ENCODE measurements at places on chromosomes 7 and 10.

DNA sequence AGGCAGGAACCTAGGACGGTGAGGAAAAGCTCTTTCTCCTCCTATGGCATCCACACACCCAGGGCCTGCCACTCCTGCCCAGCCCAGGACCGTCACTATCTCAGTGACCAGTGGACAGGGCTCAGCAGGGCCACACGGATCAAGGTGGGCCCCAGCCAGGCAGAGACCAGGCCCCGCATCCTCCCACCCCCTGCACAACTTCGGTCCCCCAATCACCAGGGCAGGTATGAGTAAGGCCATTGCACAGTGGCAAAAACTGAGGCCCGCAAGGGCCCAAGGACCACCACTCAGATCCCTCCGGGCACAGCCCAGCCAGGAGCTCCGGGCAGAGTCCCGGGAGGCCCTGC lies 30.3 kb downstream of the OAT start:
- no peak for DNase-seq

- no peak for DNase-seq
Observed at GRCh38 chr7:83211685-83212084, 49.0 kb upstream of the PCLO start.

- no peak for DNase-seq
Observed at GRCh38 chr10:49253340-49253906, 45.5 kb upstream of the C10orf71 start.

DNA sequence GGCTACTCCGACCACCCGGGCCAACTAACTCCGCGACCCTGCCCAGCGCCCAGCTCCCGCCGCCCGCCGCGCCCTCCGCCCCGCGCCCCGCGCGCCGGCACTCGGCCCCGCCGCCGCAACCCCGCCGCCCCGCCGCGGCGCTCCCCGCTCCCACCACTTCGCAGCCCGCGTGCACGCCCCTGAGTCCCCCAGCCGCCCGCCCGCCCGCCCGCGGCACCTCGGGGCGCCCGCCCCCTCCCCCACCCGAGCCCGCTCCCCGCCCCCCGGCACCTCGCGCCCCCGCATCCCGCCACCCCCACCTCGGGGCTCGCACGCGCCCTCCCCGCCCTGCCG lies 598 bp downstream of the JAZF1 start:
- DNase-seq: no peak

DNA sequence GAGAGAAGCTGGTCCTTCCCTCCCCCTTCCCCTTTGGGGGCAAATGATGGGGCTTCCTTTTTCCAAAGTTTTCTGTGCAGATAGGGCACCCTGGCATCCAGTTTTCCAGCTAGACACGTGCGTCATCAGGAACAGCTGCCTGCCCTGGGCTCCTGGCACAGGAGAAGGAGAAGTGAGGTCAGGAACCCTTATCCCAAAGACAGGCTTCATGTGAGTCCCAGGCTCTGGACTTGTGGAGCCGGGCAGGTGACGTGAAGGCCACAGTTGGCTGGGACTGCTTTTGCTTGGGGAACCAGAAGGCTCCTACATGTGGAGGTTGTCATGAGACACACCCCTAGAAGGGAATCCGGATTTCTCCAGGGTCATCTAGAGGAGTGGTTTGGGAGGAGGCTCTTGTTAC lies 66.5 kb downstream of the RBM20 start:
- no peak for DNase-seq

DNA sequence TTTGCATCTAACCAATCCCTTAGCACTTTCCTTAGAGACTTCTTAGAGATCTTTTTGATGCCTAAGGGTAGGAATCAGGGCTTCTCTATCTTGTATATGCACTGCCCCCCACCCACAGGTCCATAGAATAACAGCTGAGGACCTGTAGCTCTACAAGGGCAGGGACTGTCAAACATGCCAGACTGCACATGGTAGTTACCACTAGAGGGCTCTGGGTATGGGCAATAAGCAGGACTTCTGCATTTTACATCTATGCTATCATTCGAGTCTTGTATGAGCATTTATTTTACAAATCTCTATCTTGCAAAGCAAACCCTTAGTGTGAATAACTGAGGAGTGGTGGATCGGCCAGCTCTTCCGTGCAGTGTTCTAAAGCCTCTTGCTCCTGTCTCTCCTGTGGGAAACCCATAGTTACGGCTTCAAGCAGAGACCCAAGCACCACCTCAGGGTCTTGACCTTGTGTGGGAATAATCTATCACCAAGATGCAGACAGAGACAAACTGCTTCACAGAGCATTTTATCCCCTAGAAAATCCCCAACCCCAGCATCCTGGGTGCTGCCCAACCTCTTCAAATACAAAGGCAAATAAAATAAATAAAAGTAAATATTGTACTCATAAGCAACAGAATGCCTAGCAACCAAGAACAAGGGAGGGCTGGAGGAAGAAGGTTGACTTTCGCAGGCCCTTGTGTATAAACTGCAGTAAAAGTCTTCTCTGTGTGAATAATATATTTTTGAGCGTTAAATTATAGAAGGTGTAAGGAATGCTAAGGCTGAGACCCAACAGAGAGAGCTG lies 219.3 kb downstream of the WDR11 start:
- DNase-seq: no peak

DNA sequence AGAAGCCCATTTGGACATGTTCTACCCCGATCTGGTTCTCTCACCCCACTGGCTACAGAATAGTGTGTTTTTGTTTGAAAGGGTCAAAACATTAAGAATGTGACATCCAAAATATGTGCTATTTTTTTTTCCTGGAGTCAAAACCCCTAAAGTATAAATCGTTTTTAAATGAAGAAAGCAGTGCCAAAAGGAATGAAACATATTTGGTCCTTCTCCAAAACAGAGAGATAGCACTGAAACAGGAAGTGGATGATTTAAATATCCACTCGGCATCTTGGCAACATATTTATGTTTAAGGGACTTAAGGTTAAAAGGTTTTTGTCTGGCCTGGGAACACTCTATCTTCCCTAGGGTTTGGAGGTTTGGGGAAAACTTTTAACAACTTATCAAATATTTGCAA lies 32.3 kb downstream of the CALD1 start:
- DNase-seq: no peak

DNA sequence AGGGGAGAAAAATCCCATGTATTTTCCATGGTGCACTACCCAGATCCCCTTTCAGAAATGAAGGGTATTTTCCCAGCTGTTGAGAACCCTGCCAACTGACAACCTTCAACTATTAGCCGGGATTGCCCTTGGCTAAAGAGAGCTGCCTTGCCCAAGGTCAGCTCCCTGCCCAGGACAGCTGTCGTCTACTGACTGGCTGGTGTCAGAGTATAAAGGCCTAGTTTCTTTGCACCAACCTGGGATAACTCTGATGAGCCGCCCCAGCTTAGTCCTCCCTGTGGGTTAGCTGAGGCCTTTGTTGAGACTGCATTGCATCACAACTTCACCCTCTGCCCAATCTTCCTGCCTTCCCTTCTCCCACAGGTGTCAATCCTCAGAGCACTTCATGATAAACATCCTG lies 147.2 kb upstream of the RHEB start:
- DNase-seq: no peak

GRCh38 chr7:127665922-127666321 lies 13.9 kb downstream of the SND1 start:
- no peak for DNase-seq

DNA sequence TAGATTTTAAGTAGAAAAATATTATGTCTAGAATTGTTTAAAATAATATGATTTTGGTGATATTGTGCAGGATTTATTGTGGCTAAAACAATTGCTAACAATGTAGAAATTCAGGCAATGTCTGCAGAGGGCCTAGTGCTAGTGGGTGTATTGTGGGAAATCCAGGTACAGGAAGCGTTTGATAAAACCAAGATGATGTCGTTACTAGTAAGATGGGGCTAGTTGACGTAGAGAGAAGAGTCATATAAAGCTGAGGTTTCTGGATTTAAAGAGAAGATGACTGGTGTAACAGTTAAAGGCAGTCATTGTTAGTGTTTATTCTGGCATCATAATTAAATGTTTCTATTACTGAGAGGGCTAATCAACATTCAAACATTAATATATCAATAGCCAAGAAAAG lies 43.5 kb downstream of the ADK start:
- DNase-seq: no peak

- no peak for DNase-seq
Observed at GRCh38 chr10:19663344-19663743, 152.9 kb upstream of the PLXDC2 start.

All from vagina (tissue), 2 donors.